ENCODE measurements at places on chromosomes 6 and 20.

DNA sequence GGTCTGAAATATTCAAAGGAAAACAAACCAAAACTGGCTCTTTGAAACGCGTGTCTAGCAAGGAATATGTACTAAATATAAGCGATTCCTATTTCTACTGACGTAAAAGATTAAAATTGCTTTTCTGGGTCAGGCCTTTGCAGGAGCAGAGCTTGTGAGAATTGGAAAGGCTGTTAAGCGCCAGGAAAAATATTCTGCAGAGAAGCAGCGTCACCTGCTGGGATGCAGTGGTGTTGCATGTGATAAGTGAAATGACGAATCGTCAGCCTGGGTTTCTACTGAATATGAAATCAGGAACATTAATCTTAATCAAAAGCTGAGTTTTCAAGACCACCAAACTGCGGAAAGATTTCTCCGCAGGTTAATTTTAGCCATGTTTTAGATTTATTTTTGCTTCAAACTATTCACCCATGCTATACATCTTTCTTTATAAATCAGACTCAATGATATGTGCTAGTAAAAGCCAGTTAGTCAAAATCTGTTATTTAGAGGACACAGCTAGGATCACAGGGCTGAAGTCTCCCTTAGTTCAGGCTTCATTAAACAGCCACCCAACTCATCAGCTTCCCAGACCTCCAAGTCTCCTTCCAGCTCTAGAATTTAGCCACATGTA, 67.4 kb downstream of the ALDH8A1 start:
- peak; percentile 5 for DNase-seq

- DNase-seq: no peak
These were observed 232.8 kb downstream of the RNGTT start for GRCh38 chr6:88730611-88731011.

- no peak for DNase-seq
These were observed 30.3 kb upstream of the OGFRL1 start for GRCh38 chr6:71258078-71258866.

GRCh38 chr20:13111249-13111911, 102.6 kb downstream of the SPTLC3 start:
- DNase-seq: no peak

GRCh38 chr20:4840801-4841200, 119.1 kb downstream of the PRND start:
- DNase-seq: no peak

GRCh38 chr6:53044071-53044470, 21.1 kb upstream of the FBXO9 start:
- DNase-seq: no peak

- no peak for DNase-seq
These were observed 172.5 kb upstream of the JARID2 start for GRCh38 chr6:15073344-15073789.

DNA sequence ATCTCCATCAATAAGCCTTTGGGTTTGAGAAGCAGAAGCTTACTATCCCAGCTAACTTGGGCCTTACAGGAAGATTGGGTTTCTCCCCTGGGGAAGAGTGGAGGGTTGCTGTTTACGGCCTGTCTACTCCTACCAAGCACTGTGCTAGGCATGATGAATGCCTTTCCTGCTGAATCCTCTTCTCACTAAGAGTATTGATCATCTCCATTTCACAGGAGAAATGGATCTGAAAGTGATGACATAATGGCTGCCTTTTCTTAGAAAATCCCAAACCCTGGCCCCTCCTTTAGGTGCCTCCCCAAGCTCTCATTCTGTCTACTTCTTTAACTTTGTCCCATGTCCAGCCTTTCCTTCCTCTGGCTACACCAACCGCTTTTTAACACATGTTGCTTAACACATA, 66.1 kb downstream of the TSHZ2 start:
- no peak for DNase-seq

DNA sequence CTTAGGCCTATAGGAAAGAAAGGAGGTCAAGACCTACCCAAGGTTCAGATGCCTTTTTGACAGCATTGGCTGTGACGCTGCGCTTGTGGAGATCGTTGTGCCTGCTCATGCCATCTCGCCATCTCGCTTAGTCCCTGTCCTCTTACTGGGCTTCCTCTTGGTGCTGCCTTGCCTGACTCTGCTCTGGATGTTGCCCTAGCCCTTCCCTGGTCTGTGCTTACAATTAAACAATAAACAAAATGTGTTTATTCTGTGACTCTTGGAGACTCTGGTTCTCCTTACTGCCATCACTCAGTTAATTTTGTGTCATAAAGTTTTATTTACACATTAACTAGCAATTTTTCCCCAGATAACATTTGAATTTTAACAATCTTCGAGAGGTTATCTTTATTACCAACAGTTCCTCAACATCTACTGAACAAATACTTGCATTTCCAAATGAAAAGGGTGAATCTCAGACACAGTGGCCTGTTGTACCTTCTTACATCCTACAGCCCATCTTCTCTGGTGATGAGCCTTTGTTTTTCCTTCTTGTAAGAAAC, 11.6 kb downstream of the AFDN start:
- DNase-seq: no peak

GRCh38 chr6:148242180-148242579, 100.5 kb upstream of the SASH1 start:
- DNase-seq: no peak

GRCh38 chr6:95973976-95974375, 41.8 kb upstream of the FUT9 start:
- DNase-seq: no peak

DNA sequence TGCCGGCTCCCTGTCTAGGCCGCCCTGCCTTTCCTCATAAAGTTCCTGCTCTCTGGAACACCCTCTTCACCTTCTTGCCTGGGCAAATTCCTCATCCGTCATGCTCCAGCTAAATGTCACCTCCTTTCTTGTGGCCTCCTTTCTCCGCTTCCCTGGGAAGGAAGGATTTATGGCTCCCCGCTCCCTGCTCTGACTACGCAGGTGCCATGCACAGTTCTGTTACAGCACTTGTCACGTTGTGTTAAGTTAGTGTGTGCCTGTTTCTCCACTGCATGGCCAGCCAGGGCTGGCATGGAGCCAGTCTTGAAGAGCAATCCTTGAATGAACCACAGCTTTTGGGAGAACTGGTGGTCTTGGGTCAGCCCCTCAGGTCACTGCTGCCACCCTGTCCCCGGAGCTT, 61.7 kb downstream of the CD40 start:
- DNase-seq: no peak

DNA sequence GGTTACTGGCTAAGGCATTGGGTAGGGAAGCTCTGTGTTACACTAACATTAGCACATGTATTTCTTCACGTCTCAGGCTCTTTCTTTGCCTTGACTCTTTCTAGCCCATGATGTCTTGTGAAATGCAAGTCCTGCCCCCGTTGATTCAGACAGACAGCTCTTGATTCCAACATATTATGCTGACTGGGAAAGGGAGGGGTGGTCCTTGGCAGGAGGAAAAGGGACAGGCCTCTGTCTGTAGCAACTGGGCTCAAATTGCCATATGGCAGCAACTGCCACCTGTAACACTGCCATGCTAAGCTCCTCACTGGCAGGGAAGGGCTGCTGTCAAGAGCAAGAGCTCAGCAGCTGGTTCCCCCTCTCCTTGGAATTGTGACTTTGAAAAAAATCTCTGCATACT, 5.7 kb upstream of the KCNK15 start:
- DNase-seq: no peak

DNA sequence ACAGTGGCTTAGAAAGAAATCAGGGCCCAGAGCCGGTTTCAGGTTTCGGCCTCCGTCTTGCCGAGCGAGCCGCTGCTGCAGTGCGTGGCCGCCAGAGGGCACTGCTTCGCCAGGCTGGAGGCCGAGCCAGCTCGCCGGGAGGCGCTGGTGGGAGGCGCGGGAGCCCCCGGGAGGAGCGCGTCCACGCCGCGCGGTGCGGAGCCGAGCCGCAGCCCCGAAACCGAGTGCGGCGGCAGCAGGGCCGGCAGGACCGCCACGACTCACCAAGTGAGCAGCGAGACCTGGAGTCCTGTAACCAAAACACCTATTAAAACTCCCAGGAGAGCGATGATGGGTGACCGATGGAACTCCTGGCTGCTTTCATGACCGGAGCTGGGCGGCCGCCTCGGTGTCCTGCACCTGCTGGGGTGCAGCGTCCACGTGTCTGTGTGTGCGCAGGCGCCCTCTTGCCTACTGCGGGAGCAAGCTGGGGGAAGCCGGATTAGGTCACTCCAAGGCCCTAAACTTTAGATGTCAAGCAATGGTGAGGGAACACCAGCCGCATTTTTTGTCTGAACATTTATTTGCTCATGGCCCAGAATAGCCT, 186.9 kb upstream of the UST start:
- peak; percentile 31 for DNase-seq

- DNase-seq: no peak
These were observed 106.3 kb upstream of the NXT1 start for GRCh38 chr20:23244156-23244915.

DNA sequence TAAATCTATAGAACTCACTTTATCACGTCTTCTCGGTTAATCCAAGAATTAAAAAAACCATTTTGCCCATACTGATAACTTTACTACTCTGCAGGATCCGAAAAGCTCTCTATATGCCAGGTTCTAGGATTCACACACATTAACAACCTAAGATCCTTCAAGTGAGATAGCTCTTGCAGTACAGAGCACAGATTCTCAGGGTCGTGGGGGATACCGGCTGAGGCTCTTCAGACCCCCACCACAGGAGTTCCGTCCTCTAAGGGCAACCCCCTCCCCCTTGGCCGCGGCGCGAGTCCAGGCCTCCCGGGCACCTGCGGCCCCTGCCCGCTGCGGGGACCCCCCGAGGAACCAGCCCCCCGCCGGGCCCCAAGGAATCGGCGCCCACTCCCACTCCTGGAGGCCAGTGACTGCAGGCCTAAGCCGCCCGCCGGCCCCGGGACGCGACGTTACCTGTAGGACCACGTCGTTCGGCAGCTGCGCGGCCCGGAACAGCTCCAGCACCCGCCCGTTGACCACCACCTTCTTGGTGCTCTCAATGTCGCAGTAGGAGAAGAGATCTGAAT, 892 bp downstream of the REPS1 start:
- no peak for DNase-seq

DNA sequence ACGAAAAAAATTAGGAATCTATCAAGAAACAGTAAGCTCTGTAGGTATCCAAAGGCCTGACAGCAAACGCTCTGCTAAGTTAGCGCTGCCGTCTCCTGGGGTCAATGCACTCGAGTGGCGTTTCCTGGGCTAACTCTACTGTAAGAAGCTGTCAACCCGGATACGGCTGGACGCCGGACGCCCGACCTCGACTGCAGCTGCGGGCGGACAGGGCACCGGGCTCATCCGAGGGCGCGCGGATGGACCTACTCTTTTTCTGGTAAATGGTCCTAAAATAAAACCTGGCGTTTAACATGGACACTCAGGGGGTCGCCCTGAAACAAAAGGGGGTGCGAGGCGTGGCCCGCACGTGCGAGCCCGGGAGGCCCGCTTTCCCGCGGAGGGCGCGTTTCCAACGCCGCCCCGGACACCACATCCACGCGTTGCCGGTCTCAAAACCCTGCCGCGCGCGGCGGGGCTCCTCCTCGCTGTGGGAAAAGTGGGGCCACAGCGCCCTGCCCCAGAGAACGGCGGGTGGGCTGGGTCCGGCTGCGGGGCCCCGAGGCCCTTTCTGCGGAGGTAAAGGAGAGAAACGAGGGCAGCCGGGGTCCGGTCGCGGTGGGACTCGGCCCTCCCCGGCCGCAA, 537 bp downstream of the TCP1 start:
- DNase-seq: peak; percentile 40
